AG04449 (cell line): ENCODE measurements at places on chromosomes 1 and 21.

DNA sequence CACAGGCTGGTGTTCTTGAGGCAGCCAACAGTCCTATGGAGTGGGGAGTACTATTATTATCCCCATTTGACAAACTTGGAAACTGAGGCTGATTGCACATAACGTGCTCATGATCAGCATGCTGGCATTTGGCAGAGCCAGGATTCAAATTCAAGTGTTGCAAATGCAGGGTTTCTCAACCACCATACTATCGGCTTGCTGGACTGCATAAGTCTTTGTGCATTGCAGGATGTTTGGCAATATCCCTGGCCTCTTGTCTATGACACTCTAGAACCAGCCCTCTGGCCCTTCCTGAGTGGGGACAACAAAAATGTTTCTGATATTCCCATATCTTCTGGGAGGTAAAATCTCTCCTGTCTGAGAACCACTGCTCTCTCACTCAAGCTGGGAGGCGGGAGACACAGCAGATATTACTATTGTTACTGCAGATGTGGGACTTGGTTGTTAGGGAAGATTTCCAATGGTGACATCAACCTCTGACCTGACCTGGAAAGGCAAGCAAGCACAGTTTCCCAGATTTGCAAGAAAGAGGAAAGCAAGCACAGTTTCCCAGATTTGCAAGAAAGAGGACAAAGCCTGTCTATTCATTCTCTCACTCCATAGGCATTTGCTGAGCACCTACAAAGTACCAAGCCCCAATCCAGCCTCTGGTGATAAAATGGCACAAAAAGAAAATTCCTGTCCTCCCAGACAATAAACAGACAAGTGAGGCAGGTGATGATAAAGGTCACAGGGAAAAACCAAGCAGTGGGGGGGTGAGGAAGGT lies 1.0 kb upstream of the AADACL3 start:
- no peak for DNase-seq

DNA sequence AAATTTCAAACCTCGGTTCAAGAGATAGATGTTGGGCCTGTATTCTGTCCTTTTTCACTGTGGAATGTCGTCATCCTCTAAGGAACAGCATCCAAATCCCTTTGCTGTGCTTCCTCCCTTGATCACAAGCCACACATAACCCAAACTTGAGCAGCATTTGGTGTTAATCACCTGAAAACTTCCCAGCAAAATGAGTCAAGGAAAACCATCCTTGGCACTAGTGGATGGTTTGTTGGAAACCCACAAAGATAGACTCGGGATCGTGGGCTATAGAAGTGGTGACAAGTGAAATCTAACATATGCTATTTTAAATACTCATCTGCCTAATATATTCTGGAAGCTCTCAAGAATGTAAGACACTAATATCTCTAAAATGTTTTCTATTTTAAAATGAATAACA lies 459.1 kb downstream of the SETD4 start:
- DNase-seq: no peak

GRCh38 chr1:157292302-157292701 lies 154.1 kb upstream of the ETV3 start:
- no peak for DNase-seq

- DNase-seq: no peak
Observed at GRCh38 chr1:58664881-58665280, 35.0 kb downstream of the MYSM1 start.

DNA sequence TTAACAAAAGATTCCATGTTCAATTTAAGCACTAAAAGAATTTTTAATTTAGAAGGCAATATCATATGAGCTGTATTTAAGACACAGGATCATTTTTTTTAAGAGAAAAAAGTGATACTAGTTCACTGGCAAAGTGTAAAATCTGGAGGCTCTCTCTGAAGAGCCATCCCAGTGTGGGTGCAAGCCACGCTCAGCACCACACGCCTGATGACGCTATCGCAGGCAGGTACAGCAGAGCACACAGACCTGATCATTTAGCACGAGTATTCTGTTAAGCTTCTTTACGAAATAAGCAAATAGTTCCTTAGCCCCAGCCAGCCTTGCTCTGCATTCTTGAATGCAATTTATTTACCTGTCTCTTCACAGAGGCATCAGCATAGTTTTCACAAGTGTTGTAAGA lies 198.6 kb downstream of the SIPA1L2 start:
- no peak for DNase-seq

GRCh38 chr1:207004931-207005830 lies 27.4 kb downstream of the C1orf116 start:
- DNase-seq: no peak

GRCh38 chr1:71093938-71094337 lies 13.1 kb upstream of the ZRANB2 start:
- DNase-seq: no peak

DNA sequence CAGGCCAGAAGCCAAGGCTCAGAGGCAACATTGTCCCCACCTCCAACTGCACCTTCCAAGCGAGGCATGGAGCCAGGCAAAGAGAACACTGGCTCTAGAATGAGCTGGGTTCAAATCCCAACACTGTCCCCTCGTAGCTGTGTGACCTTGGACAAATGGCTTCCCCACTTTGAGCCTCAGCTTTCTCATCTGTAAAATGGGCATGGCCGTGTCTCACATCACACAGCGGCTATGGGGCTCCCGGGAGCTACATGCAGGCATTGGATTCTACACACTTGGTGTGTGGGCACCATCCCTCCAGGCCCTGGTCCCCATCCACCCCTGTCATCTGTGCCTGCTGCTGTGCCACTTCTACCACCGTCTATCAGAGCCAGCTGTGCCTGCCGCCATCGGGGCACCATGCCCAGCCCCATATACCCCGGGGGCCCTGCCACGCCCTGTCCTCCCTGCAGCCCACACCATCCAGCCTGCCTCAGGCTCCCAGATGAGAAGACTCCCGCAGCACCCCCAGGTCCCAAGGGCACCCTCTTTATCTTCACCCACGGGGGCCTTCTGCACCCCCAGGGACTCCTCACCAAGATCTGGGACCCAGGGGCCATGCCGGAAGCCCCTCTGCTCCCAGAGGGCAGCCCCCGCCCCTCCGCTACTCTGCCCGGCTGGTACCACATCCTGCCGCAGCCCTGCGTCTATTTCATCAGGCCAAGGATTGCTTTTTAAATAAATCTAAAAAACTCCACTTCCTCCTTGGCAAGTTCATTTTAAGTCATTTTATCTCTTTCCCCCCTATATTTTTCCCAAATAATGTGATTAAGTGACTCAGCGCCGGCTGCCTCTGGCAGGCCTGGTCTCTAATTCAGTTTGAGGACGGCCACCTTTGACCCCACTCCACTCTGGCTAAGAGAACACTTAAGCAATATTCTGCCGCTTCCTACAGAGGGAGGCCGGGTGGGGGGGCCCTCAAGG lies 107.8 kb upstream of the TARDBP start:
- no peak for DNase-seq

- no peak for DNase-seq
Observed at GRCh38 chr1:67479146-67479891, 49.1 kb upstream of the SERBP1 start.

DNA sequence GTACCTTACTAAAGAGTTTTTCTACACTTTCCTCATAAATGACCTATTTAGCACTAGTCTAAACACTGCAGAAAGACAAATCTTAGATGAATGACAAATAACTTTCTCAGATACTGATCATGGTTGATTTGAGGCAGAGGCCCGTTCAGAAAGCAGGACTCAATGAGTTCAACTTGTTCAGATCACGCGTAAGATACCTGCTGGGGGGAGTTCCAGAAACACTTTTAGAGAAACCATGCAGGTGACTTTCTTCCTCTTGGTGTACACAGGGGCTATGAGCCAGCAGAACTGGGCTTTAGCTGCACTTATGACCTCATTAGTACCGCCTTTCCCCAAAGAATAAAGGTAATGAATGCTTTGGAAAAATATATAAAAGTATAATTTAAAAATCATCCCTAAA lies 38.8 kb upstream of the TTC39A start:
- DNase-seq: no peak

DNA sequence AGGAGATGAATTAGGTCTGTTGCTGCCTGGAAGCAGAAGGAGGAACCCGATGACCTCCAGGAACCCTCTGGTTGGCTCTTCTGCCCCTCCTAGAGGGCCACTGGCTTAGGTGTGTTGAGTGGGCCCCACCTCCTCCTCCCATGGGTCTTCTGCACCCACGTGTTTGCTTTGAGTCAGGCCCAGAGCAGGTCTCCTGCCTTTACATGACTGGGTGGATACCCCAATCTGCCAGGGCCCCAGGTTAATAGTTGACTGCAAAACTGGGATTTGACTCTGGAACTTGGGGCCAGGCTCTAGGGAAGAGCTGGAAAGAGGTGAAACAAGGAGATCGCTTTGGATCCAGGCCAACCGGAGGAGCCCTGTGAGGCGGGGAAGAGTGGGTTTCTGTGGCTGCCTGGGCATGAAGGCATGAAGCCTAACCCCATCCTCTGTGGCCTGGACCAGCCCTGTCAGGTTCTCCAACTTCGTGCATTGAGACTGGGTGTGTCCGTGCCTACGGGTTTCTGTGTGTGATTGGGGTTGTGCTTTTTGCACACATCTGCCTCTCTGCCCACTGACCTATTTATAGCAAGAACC lies 7.8 kb upstream of the LAD1 start:
- no peak for DNase-seq

DNA sequence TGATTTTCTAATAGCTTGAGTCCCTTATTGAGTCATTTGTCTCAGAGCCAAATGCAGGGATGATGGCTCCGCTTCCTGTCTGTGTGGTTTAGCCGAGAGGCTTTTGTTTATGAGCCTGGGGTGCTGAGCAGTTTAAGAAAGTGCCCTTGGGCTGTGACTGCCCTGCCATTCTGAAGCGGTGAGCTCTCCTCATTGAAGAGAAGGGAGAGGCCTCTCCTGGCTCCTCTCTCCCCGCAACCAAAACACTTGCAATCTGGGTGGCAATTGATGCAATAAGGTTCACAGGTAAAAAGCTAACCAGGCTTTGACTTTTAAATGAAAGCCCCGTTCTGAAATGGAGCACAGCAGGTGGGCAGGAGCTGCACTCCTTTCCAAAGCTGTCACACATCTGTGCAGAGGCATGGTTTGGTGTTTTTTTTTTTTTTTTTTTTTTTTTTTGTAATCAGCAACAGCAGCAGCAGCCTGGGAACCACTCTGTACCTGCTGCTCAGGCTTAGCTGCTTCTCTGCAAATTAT lies 403.7 kb downstream of the SIPA1L2 start:
- peak; percentile 21 for DNase-seq

GRCh38 chr1:38859561-38860453 lies at the start of gene RRAGC:
TSS of gene RRAGC (minus strand) at chr1:38859772. CDS start at chr1:38859646, 126 bp downstream.
- DNase-seq: peak; percentile 71

- DNase-seq: no peak
Observed at GRCh38 chr1:119391749-119392148, 23.2 kb downstream of the HAO2 start.

GRCh38 chr1:228309326-228310067 lies 97.1 kb downstream of the TRIM11 start:
- DNase-seq: no peak

- no peak for DNase-seq
Observed at GRCh38 chr1:174225499-174226204, 66.3 kb downstream of the RABGAP1L start.

- DNase-seq: no peak
Observed at GRCh38 chr1:2391931-2392509, 379 bp downstream of the RER1 start.

- DNase-seq: no peak
Observed at GRCh38 chr1:26411624-26412074, 1.0 kb downstream of the LIN28A start.

- no peak for DNase-seq
Observed at GRCh38 chr1:167043752-167044488, 46.3 kb downstream of the GPA33 start.

DNA sequence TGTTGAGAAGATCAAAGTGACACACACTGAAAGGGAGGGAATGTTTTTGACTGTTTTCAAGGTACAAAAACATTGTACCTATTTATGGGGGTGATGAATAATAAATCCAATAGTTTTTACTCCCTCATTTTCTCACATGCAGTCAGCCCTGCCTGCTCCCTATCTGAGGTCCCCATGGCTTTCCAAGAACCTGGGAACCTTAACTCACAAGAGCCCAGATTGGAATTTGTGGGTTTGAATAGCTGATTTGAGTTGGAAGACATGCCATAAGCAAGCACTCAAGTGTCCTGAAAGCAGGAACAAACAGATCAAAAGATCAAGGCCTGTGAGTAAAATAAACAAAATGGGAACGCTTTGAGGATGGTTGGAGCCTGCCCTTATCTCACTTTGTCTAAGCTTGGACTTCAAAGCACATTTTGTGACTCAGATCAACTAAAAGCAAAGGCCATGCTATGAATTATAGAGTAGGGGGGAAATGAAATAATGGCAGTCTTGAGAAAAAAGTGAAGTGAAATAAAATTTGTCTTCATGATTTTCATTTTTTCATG lies 136.6 kb downstream of the LYPLAL1 start:
- DNase-seq: no peak

DNA sequence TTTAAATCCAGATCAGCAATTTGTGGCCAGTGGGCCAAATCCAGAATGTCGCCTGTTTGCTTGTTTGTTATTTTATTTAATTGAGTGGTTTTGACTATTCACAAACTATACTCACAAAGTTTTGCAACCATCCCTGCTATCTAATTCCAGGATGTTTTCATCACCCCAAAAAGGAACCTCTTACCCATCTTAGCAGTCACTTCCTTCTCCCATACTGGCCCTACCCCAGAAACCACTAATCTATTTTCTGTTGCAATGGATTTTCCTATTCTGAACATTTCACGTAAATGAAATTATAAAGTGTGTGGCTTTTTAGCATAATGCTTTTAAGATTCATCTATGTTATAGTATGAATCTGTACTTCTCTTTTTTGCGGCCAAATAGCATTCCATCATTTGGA lies 41.3 kb downstream of the WDTC1 start:
- no peak for DNase-seq

DNA sequence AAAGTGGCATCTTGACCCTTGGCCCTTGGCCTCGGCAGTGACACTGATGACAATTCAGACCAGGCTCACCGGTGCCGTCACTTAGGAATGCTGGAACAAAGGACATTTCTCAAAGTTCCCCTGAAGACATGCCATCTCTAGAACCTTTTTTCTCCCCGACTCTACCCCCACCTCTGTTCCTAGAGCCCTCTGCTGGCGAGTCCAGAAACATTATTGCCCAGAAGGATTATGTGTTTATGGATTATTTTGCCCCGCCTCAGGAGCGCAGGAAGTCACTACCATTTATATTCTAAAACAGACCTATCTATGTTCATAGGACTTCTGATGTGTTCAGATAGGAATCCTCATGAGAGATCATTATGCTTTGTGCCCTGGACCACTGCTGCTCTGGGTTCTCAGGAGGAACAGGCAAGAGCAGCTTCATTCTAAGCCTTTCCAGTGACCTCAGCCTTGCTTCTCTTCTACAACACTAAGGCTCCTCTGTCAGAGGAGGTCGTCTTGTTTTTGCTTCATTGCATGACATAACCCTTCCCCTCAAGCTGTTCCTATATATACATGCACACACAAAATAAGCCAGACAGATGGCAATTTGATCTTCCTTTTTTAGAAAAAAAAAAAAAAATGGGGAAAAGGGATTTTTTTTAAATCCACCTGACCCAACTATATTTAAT lies 12.4 kb upstream of the SHISA4 start:
- DNase-seq: no peak

DNA sequence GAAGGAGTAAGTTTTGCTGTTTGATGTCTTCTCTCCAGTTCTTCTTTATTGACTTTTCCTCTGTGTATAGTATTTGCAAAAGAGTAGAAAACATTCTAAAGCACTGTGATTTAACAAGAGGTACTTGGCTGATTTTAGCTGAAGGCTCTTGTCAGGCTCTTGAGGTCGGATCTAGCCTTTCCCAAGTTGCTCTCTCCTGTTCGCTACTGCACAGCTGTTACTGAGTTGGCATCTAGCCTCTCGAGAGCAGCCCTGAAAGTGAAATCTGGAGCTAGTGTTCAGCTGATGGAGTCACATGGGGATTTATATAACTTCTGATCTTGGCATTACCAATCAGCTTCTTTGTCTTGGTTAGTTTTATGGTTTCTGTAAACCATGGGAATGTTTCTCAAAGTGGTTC lies 193.1 kb downstream of the RYR2 start:
- DNase-seq: no peak
